ENCODE measurements at places on chromosomes 12 and 14. TPM values are rescaled to one million over a fixed set of nuclear protein-coding genes. Genes with fewer than 3 reads are reported as not detected.

The CCDC196 gene
- not detected for total RNA-seq

GRCh38 chr12:101078536-101079285, 131.3 kb downstream of the SLC5A8 start:
- no peak for ATAC-seq

The YAF2 gene
- total RNA-seq, result 32.9 TPM

- ATAC-seq, result no peak
Observed at GRCh38 chr12:9143929-9144729, 28.4 kb upstream of the A2M start.

The SYCP3 gene
- 0.42 TPM for total RNA-seq

GRCh38 chr12:94609917-94610443, 40.4 kb downstream of the TMCC3 start:
- ATAC-seq, result no peak
